CD4-positive, alpha-beta memory T cell (primary cell): ENCODE measurements at places on chromosomes 11 and 22.

DNA sequence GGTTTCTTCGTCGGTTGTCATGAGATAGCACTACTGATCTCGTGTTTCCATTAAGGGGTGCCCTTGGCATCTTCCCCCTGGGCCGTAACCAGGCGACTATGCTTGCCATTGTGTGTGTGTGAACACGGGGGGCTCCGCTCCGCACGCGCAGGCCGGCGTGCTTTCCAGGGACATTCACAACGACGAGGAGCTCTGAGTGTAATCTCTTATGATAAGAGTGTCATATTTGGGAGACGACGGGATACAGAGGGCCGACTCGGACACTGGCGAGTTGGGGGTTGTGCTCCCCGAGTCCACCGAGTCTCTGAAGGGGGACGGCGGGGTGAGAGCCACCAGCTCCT lies 170.9 kb upstream of the CTSC start:
- no peak for DNase-seq

GRCh38 chr11:118621784-118622375 lies 14.5 kb downstream of the PHLDB1 start:
- no peak for DNase-seq

DNA sequence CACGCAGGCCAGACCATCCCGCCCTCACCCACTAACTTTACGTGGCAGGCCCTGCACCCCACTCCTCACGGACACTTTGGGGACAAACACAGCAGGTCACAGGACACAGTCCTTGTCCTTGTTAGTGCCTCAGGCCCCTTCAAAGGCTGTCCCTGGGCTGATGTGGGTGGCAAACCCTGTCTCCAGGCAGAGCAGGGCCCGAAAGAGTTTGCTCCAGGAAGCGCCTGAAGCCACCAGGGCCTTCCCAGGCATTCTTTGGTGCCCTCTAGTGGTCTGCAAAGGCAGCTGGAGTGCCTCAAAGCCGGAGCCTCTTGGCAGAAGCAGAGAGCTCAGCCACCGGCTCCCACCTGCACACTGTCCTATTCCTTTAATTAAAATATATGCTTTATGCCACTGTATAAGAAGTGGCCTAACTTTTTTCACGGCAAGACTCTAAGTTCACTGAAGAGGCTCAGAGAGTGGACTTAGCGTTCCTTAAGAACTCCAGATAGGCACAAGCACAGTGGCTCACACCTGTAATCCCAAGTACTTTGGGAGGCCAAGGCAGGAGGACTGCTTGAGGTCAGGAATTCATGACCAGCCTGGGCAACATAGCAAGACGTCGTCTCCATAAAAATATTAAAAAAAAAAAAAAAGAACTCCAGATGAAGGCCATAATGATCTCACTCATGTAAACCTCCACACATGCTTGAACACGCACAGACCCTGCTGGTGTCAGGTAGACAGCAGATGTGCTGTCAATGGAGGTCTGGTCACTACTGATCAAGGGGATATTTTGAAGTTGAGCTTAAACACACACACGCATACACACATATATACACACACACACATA lies 11.1 kb downstream of the TXN2 start:
- peak; percentile 87 for DNase-seq

- DNase-seq: no peak
Measured at GRCh38 chr22:39266398-39267030, 21.7 kb upstream of the PDGFB start.

DNA sequence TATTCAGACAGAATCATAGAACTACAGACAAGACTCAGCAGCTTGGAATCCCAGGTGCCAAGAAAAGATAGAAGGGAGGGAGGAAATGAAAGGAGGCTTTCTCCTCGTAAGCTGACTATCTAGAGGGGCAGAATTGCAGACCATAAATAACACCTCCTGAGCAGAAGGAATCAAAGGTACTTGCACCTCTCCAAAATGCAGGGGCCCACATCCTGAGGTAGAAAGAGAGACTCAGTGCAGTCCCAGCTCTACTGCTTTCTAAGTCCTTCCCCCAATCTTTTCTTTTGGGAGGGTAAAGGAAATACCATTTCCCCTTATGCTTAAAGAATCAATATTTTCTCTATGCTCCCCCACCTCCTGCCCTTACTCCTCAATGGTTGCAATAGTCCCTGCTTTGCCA lies 55.2 kb downstream of the SYTL2 start:
- no peak for DNase-seq

GRCh38 chr11:43901551-43901950 lies 20.9 kb downstream of the ALKBH3 start:
- no peak for DNase-seq

DNA sequence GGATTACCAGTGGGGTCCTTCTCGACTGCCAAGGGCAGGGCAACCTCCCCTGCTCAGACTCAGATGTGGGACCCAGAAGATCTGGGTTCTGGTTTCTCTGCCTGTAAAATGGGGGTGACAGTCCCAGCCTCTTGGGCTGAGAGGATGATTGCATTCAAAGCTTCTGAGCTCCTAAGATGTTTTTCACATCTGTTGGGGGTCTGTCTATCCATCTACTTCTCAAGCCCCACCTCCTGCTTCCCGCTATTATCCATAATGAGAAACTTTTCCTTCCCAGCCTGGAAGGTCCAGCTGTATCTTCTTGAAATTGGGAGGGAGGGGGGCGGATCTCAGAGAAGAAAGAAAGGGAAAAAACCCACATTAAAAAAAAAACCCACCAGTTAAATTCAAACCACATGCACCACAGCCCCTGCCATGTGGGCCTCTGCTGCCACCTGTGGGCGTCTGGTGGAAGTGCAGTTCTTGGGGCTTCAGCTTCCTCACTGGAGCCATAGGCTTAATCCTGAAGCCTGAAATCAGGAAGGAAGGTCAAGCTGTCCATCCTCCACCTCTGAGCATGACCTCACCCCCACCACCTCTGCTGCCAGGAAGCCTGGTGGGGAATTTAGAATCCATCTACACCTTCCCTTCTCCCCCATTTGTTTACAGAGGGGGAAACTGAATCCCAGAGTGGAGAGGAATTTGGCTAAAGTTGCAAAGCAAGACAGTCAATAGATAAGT lies 27.3 kb downstream of the ARHGEF17 start:
- peak; percentile 68 for DNase-seq

DNA sequence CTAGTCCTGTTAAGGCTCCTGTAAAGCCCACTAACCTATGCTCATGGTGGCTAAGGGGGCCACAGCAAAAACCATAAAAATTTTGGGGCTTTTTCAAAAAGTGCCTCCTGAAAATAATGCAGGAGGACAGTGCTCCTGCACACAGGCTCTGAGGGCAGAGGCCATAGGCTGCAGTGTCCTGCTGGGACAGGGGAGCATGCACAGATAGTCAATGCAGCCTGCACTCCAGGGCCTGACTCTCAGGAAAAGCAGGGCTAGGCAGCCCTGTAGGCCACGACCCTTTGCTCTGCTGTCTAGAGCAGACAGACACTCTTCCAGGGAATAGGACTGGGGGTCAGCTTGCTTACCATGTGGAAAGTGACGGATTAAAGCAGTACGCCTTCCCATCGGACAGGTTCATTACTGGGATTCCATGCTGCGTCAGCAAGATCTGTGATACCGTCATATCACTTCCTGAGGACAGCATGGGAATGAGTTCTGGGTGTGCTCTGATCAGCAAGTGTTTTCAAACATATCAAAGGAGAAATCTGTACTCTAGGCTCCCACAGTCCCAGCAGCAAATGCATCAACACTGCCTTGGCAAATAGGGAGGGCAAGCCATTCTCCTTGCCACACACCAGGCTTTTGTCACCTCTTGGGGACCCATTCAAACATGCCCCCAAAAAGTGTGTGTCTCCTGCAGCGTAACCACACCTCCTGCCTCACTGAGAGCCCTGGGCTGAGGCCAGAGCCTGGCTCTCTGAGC lies 64.1 kb upstream of the CLTCL1 start:
- DNase-seq: no peak

DNA sequence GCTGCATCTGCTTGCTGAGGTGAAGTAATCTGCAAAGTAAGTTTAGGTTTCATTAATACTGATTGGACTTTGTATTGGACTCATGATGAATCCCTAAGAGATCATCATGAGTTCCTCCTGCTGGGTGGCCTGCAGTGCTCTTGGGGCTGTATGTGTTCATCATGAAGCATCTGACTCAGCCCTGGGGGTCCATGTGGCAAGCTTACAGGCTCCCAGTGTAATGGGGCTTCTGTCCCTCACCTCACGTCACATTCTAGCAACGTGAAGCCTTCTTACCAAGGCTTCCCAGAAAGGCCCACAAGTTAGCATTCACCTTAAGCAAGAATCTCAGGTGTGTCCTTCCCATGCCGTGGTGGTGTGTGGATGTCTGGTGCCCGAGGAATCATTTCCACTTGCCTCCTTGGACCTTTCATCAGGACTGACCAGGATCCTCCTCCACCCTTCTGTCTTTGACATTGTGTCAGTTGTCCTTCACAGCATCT lies 23.7 kb downstream of the CRKL start:
- no peak for DNase-seq

DNA sequence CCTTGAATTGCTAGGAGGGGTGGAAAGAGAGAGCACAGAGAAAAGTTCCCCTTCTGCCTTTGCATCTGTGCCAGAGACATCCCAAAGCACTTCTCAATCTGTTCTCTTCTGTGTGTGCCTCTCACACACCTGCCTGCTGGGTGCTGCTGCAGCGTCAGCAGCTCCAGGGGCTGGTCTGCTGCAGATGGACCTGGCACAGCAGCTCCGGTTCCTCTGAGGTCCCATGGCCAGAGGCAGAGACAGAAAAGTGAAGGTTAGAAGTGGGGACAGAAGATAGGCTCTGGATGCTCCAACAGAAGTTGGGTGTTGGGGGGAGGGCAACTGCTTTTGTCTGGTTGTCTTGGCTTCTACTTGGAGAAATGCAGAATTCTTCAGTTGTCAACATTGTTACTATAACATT lies 48.9 kb upstream of the KIRREL3 start:
- DNase-seq: no peak

DNA sequence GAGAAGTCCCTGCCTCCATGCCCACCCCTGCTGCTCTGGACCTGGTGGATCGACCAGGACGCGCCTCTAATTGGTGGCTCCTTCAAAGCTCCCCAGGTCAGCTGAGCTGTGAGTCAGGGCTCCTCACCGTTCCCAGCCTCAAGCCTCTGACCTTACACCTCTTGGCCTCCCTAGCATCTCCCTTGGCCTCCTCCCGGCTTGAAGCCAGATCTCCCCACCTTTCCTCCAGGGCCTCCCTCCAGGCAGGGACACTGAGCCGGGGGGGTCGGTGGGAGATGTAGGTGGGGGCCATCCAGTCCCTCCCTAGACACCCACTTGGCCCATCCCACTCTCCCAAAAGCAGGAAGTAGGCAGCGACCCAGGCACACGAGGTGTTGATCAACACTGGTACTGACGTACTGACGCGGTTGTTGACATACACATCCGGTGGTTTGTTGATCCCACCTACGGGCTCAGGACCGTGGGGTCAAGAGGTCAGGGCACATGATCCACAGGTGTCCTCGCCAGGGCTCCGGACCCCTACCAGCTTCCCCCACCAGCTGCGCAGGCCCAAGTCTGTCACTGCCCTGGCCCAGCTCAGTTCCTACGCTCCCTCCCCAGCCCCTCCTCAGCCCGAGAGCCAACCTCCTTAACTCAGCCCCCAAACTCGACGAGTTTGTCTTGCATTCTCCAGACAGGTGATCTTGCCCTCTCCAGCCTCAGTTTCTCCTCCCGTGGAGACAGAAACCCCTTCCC lies 802 bp downstream of the ATG2A start:
- DNase-seq: peak; percentile 55

DNA sequence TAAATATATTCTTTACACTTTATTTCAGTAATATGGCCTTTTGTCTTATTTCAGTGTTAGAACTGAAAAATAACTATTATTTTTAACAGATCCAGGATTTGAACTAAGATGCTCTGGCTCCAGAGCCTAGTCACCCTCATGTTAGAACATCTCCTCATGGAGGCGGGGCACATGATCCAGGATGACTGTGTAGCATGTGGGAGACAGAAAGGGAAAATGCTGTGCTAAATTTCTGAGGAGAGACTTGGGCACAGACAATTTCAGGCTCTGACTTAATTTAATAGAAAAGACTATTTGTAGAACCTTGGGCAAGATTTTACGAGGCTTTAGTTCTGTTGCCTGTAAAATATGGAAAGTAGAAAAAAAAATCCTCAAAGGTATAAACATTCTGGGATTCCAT lies 24.1 kb downstream of the CTSC start:
- no peak for DNase-seq

GRCh38 chr11:44634401-44635281 lies 69.2 kb downstream of the CD82 start:
- no peak for DNase-seq

DNA sequence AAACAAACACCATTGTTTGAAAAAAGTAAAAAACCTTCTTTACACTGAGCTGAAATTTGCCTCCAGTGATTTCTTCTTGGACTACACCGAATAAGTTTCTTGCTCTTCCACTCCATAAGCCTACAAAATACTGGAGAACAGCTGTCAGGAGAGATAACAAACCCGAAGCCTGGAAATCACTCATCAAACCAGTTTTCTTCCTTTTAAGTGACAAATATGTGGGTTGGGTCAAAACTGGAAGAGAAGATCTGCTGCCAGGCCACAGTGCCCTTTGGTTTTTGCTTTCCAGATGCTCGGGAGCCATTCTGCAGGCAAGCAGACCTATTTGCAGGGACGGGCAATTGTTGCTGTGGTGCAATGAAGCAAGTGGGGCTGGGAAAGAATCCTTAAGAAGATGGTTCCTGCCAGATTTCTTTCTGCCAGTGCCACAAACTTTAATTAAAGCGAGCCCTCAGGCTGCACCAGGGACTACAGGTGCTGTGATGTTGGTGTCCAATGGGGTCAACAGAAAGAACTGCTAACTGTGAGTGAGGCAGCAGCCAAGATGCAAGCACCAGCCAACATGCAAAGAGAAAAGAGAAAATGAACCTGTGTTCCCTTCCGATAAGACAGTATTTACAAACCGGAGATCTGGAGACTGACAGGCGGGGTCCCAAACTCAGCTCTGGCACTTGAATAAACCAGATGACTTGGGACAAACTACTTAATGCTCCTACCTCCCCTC lies 44.8 kb upstream of the SMCO4 start:
- no peak for DNase-seq

- DNase-seq: no peak
Measured at GRCh38 chr11:121483805-121484480, 31.2 kb upstream of the SORL1-AS1 start.

DNA sequence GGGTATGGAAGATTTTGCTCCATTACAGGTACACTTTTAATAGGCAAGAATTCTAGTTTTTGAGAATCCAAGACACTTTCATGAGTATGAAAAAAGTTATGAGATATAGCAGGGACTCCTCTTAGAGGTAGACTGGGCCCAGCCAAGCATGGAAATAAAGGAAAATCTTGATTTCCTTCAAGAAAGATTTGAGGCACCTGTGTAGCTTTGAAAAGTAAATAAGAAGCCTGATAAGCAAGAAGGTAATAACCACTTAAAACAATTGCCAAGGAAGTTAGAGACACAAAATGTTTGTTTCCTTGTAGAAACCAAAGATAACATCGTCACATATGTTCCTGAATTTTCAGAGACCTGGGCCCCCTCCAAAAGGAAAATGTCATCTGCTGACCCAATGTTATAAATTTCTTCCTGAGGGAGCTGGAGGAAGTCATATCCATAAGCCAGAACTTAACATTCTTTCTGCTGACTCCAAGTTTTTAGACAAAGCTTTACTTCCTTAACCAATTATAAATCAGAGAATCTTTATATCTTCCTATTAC lies 314.5 kb upstream of the ANO3 start:
- no peak for DNase-seq

- no peak for DNase-seq
Measured at GRCh38 chr22:17952273-17952801, 72.0 kb downstream of the MICAL3 start.
